Metanephros (tissue), 2 donors: ENCODE measurements at places on chromosomes 7 and 10. TPM values are rescaled to one million over a fixed set of nuclear protein-coding genes. Genes with fewer than 3 reads are reported as not detected.

NKX2-3 gene
- not detected for total RNA-seq

SFMBT2 gene
- 10.4 TPM for total RNA-seq

SLC39A12 gene
- total RNA-seq: not detected

PRSS37 gene
- total RNA-seq: not detected

ADAMTS14 gene
- 4.0 TPM for total RNA-seq

ITIH5 gene
- total RNA-seq: 23.5 TPM

LIMK1 gene
- 16.5 TPM for total RNA-seq

UNCX gene
- total RNA-seq: 7.5 TPM

NEURL1 gene
- 15.0 TPM for total RNA-seq

PNLIPRP2 gene
- not detected for total RNA-seq

ARPC1B gene
- total RNA-seq: 105 TPM

POP7 gene
- total RNA-seq: 46.1 TPM

PRSS1 gene
- 0.41 TPM for total RNA-seq
